CD4-positive, alpha-beta T cell treated with Interleukin-15 for 1 hour (primary cell): ENCODE measurements at places on chromosomes 5 and 9.

GRCh38 chr5:118557251-118557661 is 431.1 kb downstream of the DTWD2 start:
- DNase-seq, result no peak

- no peak for DNase-seq
Observed at GRCh38 chr9:92507005-92507404, 24.7 kb upstream of the ASPN start.

GRCh38 chr9:35490155-35490909 is 421 bp downstream of the RUSC2 start:
- DNase-seq, result peak; percentile 20

DNA sequence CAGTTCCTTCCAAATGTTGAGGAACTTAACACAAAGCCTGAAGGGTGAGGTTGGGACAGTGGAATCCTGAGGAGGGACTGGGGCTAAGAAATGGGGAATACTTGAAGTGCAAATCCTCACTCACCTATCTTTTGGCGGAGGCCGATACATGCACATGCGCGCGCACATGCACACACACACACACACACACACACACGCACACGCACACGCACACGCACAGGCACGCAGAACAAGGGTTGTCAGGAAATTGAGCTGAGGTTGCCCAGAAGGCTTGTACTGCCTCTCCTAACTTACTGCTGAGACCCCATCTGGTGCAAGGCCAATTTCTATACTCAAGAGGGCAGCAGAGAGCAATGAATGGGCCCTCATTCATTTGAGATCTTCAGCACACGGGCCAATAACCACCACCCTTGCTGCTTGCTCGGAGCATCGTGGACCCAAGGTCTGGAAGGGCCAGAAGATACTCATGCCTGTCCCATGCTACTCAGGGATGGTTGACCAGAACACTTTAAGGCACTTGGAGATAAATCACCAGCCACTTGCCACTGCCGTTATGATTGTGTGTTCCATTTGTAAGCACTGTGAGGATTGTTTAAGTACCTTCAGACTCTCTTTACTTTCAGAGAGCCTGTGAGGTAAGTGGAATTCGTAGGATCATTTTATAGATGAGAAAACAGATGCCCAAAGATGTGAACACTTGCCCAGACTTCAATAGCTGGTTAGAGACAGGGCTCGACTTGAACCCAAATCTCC is 21.5 kb downstream of the BTF3 start:
- DNase-seq, result peak; percentile 74

DNA sequence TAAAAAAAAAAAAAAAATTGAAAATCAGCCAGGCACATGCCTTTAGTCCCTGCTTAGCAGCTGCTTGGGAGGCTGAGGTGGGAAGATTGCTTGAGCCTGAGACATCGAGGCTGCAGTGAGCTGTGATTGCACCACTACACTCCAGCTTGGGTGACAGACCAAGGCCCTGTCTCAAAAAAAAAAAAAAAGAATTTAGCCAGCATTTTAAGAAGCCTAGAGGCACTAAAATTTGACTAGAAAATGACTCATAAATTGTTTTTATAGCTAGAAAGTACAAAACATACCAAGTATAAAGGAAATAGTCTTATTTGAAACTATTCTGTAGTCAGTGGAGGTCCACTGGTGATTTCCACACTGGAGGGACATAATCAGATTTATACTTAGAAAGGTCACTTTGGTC is 17.5 kb downstream of the LRRC70 start:
- DNase-seq, result no peak

GRCh38 chr5:43152946-43153345 is 32.2 kb downstream of the ZNF131 start:
- no peak for DNase-seq

DNA sequence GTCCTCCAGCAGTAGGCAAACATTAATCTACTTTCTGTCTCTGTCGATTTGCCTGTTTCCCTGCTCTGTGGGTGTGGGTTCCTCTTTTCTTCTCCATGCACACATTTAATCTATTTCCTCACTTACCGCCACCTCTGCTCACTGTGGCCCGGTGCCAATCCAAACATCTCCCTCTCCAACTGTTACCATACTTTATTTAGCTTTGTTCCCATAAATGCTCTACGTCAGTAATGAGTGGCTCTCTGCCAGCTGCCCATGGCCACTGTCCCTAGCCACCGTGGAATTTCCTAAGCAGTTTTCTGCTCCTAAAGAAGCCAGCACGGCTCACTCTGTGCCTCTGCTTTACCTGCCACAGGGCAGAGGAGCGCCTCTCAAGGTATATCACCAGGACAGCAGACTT is 19.5 kb upstream of the GOLPH3 start:
- peak; percentile 37 for DNase-seq

DNA sequence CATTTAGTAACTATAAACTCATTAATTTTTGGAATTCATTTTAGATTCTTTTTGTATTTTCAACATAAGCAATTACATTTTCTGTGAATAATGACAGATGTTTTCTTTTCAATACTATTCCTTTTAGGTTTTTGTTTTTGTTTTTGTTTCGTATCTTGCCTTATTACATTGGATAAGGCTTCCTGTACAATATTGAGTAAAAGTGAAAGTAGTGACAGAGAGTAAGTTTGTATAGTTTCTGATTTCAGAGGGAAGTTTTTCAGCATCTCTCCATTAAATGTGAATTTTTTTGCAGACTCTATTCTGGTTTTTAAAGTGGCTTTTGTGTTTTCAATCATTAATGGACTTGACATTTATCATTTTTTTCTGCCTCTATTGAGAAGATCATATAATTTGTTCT is 12.8 kb upstream of the CAMK4 start:
- DNase-seq, result no peak

DNA sequence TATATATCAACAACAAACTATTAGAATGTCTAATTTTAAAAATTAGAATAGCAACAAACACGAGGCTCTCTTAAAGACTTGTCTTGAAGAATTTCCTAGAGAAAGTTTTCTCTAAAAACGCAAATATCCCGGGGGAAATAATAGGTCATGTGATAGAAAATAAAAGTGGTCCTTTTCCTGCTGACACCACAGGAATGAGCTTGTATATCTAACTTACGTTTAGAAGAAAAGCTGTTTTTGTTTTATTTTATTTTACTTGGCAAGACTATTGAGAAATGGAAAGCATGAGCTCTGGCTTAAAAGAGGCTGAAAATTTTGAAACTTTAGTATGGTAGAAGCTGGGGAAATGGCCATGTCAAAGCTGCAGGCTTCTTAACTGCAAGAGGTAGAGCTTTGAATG is 465.0 kb downstream of the AGTPBP1 start:
- no peak for DNase-seq

DNA sequence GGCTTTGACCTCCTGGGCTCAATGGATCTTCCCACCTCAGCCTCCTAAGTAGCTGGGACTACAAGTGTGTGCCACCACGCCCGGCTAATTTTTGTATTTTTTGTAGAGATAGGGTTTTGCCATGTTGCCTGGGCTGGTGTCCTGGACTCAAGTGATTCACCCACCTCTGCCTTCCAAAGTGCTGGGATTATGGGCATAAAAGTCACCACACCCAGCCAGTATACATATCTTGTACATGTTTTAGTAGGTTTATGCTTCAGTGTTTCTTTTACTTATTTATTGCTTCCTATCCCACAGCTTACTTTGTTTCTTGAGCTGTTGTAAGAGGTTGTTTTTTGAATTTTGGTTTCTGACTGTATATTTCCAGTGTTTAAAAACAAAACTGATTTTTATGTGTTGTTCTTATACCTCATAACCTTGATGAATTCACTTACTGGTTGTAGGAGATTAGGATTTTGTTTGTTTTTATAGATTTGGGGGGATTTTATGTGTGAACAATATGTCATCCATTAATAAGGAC is 12.9 kb downstream of the FBXW5 start:
- no peak for DNase-seq

- no peak for DNase-seq
Observed at GRCh38 chr5:120405286-120405864, 58.7 kb upstream of the PRR16 start.

GRCh38 chr9:72129271-72130156 is 19.7 kb upstream of the GDA start:
- DNase-seq, result no peak

GRCh38 chr5:45578270-45578669 is 117.9 kb downstream of the HCN1 start:
- no peak for DNase-seq

DNA sequence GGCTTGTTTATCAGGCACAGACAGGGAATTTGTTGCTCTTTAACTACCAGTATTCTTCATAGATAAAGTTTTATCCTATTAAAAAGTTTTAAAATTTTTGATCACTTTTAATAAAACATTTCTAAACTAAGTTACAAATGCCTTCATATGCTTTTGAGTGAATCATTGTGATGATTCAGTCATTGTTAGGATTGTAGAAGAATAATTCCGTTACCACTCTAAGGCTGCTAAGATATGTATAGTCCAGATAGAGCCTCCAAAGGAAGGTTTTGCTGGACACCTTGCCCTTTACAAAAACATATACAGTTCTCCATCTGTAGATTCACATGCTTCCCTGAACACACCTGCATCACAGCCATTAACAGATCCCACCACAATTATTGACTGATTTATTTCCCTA is 233.7 kb downstream of the SPOCK1 start:
- DNase-seq, result no peak

DNA sequence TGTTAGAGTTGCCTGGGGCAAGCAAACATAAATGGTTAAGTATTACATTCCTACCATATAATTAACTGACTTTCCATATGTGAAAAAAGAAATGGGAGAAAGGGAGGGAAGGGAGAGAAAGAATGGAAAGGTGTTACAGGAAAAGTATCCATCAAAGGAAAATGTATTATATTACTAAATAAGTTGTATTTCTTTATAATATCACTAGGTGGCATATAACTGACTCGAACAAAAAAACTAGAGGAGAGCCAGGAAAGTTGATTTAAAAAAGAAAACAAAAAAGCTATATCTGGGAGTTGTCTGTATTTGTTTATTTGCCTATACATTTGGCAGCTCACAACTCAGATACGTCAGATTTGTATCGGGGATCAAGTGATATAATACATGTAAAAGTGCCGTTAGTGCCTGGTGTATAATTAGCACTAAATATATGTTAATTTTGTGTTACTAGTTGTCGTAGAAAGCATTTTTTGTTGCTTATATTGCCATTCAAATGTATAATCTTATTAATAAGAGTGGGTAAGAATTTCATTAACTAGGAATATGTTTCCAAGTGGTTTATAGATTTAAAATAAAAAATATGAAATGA is 59.6 kb upstream of the ADAMTS19 start:
- DNase-seq, result no peak

- DNase-seq, result no peak
Observed at GRCh38 chr9:80158131-80158530, 586.4 kb downstream of the TLE4 start.

- DNase-seq, result no peak
Observed at GRCh38 chr5:139593716-139594319, 32.7 kb downstream of the UBE2D2 start.

DNA sequence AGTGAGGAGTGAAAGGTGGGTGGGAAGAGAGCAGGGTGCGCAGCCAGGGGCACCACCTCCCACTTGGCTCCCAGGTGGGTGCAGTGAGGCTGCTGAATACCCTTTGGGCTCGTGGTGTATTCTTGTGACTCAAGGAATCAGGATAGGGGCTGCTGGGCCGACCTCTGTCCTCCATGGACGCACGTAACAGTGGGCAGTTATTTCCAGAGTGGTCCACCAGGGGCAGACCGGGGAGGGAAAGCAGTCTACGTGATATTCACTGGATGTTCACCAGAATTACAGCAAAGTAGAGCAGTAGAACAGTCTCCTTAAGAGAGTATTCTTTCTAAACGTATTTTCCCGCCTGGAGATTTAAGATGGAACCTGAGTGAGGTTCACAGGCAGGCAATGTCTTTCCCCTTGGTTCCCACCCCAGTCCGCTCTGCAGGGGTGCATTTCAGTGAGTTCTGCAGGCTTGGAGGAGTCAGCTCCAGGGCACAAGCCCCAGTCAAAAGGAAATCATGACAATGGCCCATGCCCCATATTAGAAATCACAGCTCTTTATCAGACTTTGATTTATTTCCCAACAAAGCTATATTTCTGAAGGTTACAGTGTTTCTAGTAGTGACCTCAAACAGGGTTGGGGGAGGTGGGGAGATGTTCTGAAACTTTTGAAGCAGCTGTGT is 88.7 kb downstream of the SYK start:
- DNase-seq, result no peak

GRCh38 chr5:112200131-112200530 is 218.9 kb downstream of the EPB41L4A start:
- DNase-seq, result no peak

- no peak for DNase-seq
Observed at GRCh38 chr5:72228960-72229359, 91.1 kb downstream of the MRPS27 start.

GRCh38 chr9:113621309-113621791 is 157.8 kb downstream of the RGS3 start:
- no peak for DNase-seq

GRCh38 chr9:136700959-136701667 is 11.3 kb upstream of the DIPK1B start:
- peak; percentile 72 for DNase-seq

DNA sequence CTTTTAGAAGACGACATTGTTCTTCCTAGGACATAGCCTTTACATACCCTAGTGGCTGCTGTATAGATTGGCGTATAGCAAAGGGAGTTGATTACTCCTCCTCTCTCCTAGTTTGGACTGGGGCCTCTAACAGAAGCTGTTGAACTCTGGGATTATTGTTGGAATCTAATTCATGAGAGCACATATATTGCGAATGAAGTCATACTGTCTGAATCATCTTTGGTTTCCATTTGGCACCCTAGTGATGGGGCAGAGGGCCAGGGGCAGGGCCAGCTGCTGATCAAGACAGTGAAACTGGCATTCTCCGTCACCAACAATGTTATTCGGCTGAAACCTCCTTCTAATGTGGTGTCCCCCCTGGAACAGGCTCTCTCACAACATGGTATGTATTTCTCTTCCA is 40.3 kb downstream of the NUP188 start:
- no peak for DNase-seq

DNA sequence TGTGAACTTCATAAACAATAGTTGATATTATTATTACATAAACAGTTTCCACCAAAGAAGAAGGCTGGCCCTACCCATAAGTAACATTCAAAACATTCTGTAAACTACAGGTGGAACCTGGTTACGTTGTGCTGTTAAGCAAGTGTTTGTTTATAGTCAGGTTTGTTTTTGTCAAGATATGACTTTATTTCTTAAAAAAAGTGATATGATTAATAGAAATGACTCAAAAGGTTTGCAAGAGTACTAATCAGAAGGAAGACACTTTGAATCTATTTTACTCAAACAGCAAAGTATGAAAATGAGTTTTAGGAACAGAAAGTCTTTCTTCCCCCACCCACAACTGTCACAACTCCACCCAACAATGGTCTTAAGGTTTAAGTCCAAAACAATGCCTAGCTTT is 220.8 kb downstream of the PLK2 start:
- no peak for DNase-seq

GRCh38 chr5:40010436-40010835 is 585.7 kb upstream of the DAB2 start:
- DNase-seq, result no peak

- no peak for DNase-seq
Observed at GRCh38 chr5:53200306-53200705, 90.7 kb upstream of the MOCS2 start.

GRCh38 chr9:104448036-104448435 is 56.0 kb upstream of the OR13F1 start:
- DNase-seq, result no peak
